ENCODE measurements at places on chromosomes 7 and 10.

GRCh38 chr10:68574051-68574450 is 13.9 kb downstream of the TET1 start:
- no peak for DNase-seq

GRCh38 chr10:51397244-51397643 is 302.2 kb downstream of the CSTF2T start:
- no peak for DNase-seq

- DNase-seq, result no peak
Measured at GRCh38 chr10:22453320-22453719, 108.0 kb downstream of the SPAG6 start.

DNA sequence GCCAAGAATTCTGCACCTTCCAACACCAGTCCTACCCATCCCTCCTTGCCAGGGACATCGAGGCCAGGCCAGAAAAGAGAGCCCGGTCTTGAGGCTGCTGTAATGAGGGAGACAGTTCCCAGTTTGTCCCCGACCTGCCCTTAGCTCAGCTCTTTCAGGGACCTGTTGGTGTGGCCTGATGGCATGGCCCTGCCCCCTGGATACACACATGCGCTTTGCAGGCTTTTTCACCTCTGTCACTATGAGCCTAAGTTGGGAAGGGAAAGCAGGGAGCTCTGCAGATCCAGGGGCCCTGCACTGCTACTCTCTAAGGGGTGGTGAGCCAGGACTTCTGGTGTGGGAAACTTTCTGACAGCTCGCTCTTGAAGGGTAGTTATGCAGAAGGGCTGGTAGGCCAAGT is 2.1 kb downstream of the SCD start:
- DNase-seq, result no peak

DNA sequence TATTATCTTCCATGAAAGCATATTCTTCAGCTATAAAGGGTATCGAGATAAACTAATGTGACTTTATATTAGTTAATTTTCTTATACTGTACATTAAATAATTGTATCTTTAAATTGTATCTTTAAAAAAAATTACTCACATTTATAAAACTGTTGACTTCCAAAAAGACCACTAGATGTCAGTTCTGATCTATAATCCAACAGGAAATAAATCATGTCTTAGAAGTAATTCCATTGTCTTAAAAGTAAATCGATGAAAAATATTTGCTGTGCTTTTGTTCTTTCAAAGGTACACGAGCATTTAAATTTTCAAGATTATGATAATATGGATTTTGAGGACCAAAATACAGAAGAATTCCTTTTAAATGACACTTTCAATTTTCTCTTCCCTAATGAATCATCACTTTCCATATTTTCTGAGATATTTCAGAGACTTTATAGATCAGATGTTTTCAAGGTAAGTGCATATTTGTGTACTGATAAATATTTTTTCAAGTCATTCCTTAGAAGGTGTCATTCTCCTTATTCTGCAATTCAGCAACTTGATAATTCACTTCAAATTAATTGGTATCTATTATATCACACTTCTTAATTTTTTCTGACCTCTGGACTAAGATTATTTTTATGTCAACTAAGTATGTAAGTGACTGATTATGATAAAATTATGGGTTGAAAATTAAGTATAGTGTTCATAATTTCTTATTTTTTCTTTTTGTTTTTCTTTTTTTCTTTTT is 138.5 kb downstream of the CPED1 start:
- no peak for DNase-seq

GRCh38 chr10:103835096-103836050 is 20.0 kb downstream of the SH3PXD2A start:
- no peak for DNase-seq

GRCh38 chr10:67837541-67838314 is at the start of gene DNAJC12:
Gene DNAJC12, minus strand, starts transcription at chr10:67838188. Its CDS starts 177 bp downstream, at chr10:67838011.
- DNase-seq, result no peak

- DNase-seq, result no peak
Measured at GRCh38 chr7:33973231-33974015, 68.1 kb downstream of the BMPER start.

- no peak for DNase-seq
Measured at GRCh38 chr7:128833946-128834325, 3.7 kb downstream of the FLNC start.

- DNase-seq, result no peak
Measured at GRCh38 chr10:113354711-113355110, 198.1 kb upstream of the HABP2 start.

DNA sequence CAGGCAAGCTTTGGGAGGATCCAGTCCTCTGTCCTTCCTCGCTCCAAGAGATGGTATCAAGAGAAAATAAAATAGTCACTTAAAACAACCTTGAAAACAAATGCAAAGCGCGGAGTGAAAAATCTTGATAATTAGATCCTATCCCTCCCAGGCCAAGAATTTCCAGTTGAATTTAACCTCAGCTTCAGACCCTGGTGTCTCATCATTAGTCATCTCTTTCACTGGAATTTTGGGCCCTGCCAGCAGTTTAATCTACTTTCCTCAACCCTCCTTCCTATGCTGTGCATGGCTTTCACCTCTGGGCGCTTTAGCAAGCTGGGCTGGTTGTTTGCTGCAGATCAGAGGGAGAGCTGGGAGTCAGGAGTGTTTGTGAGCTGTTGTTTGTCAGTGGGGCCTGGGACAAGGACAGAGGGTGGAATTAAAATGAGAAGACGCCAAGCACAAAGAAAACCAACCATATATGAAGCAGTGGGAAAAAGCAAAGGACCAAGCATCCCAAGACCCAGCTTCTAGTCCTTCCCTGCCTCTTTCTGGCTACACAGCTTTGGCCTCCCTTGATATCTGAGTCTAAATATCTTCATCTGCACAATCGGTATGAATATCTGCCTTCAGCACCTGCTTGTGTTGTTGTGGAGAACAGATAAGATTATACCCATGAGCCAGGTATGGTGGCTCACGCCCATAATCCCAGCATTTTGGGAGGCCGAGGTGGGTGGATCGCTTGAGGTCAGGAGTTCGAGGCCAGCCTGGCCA is 13.5 kb downstream of the MYOF start:
- no peak for DNase-seq

GRCh38 chr7:54778696-54779540 is 19.9 kb upstream of the SEC61G start:
- DNase-seq, result no peak

DNA sequence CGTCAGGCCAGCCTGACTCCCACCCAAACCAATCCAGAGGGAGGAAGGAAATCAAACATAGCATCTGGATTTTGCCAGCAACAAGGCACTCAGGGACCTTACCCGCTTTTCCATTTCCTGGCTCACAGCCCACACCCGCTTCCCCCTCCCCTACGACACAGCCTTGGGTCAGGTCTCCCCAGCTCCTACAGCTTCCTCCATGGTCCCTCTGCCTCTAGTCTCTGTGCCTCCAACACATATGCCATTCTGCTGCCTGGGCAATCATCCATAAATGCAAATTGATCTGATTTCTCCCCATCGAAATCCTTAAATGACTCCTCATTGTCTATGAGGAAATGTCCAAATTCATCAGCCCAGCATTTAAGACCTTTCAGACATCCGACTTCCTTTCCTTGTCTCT is 53.2 kb upstream of the CUX1 start:
- no peak for DNase-seq

- no peak for DNase-seq
Measured at GRCh38 chr10:11043446-11044127, 25.9 kb downstream of the CELF2 start.

Data from nucleus accumbens (tissue), 56 donors.